ENCODE measurements at places on chromosomes 6 and 20.

DNA sequence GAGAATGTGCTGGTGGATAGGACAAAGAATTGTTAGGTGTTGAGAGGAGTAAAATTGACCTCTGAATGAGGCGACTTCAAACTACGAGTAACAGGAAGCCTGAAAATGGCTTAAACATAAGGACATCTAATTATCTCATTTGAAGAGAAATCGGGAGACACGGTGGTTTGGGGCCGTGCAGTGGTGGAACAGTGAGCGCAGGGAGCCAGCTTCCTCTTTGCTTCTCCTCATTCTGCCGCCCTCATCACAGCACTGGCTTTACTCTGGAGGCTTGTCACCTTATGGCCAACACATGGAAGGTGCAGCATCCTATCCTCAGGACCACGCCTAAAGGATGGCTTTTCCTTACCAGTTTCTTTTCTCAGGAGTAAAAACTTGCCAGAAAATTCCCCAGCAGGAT is 114.3 kb downstream of the B3GAT2 start:
- no peak for DNase-seq

DNA sequence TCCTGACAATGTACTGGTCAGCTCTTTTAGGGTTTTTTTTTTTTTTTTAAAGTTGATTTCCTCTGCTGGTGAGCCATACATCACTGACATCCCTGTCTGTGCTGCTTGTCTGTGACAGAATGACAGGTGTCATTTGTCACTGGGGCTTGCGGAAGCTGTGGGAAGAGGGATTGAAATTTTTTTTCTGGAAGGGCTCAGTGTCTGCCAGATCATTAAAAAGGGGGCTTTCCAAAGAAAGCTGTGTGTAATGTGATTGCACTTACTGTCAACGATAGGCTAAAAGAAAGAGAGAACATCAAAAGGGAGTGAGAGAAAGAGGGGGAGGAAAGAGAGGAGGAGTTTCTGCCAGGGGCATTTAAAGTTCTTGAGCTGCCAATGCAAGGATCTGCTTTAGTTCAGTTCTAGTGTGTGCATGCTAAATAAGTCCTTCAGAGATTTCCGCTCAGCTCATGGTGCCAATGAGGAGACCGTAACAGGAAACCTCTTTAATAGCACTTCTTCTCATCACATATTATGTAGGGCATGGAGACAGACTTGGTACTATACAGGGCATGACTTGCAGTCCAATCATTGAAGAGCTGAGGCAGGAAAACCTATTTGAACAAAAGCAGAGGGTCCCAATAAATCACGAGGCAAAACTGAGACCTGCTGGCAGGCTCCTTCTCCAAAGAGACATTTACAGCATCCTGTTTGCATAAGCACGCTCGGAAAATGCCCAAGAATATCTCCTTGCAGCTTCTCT is 177.2 kb downstream of the TSHZ2 start:
- DNase-seq = no peak

DNA sequence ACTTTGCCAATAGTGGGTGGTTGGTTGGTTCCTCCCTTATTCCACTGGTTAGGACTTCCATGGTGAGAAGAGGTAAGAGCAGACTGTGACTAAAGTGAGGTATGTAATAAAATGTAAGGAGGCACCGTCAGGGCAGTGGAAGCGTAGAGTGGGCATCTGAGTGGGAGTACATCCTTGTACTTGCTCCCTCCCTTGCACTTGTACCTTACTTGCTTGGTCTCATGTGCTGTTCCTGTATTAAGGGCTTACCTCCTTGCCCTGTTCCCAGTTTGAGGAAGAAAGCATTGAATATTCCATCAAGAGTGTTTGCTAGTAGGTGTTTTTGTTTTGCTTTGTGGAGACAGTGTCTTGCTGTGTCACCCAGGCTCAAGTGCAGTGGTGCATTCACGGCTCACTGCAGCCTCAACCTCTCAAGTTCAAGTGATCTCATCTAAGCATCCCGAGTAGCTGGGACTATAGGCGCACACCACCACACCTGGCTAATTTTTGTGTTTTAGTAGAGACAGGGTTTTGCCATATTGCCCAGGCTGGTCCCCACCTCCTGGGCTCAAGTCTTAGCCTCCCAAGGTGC is 25.5 kb downstream of the AMD1 start:
- DNase-seq = no peak

DNA sequence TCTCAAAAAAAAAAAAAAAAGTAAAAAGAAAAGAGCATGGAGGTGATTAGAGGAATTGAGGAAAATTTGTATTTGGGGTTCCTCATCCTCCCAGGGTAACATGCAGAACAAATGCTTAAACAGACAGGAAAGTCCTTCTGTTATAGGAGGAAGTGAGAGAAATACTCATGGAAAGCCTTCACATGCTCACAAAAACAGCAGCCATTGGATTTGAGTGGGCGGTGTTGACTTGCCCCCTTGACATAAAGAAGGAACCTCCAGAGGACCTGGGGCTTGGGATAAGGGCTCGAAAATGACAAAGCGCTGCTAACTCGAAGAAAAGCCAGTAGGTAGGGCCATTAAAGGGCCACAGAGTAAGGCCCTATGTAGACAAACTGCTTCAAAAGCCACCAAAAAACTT is 17.5 kb upstream of the SAMHD1 start:
- no peak for DNase-seq

- DNase-seq = no peak
These were observed 9.6 kb upstream of the TRIM31 start for GRCh38 chr6:30122515-30122914.

DNA sequence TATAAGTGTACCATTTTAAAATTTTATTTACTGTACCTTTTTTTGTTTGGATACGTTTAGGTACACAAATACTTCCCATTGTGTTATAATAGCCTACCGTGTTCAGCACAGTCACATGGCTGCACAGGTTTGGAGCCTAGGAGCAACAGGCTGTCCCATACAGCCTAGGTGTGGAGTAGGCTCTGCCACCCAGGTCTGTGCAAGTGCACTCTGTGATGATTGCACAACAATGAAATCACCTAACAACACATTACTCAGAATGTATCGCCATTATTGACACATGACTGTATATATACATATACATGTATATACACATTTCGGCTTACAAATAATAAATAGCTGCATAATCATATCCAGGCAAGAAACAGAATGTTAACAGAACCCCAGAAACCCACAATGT is 15.4 kb downstream of the SERAC1 start:
- DNase-seq = no peak

DNA sequence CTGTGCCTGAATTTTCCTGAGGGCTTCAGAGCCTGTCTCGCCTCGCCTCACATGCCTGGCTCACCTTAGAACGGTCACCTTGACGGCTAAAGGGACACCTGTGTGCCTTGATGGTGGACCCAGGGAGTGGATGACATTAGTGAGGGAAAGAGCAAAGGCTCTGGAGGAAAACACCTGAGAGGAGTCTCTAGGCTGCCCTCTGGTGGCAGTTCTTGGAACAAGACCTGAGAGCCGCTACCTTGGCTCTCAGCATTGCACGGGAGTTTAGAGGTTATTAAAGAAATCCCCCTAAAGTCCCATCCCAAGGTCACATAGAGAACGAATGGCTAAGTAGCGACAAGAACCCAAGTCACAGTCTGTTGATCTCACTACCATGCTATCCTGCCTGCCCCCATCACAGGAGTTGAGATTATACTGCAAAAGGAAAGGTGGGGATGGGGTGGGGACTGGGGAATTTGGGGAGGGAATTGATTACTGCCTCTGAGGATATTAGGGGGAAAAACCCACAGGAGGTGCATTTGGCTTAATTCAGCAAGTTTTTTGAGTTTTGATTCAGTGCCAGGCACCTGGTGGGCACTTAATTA is 7.9 kb upstream of the CDSN start:
- DNase-seq = peak; percentile 88

DNA sequence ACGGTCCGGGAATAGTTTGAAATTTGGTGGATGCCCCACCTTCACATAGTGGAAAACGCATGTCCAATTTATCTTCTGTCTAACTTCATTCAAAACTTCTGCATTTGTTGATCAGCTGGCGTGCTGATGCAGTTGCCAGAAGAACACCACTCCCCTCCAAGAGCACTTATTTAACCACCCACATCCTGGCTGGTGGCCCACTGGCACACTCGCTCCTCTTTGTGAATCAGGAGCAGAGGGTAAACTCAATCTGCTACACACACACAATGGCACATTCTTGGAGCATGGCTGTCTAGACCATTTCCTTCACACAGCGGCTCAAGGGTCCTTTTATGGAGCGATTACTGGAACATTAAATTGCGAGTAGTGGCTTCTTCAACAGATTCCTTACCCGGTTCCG is 55.1 kb upstream of the CEP162 start:
- DNase-seq = no peak

DNA sequence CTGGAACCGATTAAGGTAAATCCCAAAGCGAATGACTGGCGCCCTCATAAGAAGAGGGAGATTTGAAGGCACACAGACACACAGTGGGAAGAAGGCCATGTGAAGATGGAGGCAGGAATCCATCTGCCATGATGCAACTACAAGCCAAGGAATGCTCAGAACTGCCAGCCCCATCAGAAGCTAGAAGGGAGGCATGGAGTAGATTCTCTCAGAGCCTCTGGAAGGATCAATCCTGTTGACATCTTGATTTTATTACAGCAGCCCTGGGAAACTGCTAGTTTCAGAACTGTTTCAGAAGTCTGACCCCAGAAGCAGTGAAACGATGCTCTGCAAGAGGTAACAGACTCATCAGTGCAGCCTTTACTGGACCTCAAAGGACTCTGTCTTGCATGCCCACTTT is 103.5 kb upstream of the GPR6 start:
- no peak for DNase-seq

- DNase-seq = no peak
These were observed 9.9 kb downstream of the ATXN1 start for GRCh38 chr6:16751251-16751946.

DNA sequence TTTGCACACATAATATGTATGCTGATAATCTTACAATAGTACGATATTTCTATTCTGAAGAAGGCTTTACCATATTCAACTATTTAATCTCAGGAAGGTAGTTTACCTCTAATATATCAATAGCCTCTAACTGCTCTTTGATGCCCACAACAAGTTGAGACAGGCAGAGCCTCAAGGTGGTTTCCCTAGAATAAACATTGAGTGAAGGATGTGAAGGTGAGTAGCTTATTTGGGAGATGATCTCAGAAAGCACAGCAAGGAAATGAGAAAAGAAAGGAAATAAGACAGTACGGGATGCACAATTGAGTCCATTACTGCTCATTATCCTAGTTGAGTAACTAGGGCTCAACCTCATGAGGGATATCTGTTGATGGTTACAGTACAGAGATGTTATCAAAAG is 638.4 kb downstream of the MAFB start:
- DNase-seq = no peak

DNA sequence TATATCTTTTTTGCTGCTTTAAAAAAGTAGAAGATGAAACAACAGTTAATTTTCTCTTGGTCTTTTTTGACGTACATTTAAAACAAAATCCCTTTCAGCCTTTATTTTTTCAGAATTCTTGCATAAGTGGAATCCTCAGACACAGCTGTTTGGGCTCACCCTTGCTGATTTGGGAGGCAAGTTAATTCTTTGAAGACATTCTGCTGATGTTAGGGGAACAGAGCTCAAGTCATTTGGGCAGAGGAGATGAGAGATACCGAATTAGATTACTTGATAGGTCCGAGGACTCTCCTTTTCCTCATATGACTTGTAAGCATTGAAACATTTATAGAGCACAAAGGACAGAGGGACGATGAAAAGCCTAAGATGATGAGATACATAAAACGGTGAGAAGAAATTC is 567.9 kb upstream of the CITED2 start:
- no peak for DNase-seq

- DNase-seq = no peak
These were observed 6.5 kb downstream of the GZF1 start for GRCh38 chr20:23368316-23369071.

- DNase-seq = no peak
These were observed 305.5 kb downstream of the SLC35F1 start for GRCh38 chr6:118212451-118213173.

- no peak for DNase-seq
These were observed 8.9 kb upstream of the UBE2V1 start for GRCh38 chr20:50121858-50122271.

DNA sequence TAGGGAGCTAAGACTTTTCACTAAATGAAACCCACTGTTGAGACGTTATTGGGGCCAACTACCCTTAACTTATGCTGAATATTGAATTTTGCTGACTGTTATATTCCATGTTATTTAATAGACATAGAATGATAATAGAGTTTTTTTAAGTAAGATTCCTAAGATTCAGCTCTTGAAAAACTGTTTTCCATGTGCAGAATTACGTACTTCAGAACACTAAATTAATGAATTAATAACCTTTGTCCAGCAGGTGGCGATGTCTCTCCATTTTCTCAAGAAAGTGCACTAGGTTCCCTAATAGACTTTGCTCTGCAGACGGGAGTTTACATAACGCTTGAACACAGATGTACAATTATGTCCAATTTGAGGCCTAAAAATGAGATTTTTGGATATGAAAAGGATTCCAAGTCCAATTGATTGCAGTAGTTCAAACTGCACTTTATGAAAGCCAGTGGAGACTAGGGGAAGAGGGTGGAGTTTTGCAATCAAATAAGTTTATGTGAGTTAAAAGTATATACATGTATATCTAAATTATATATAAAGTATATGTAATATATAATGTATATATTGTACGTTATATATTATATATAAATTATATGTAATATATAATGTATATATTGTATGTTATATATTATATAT is 282.1 kb downstream of the UST start:
- DNase-seq = peak; percentile 81

DNA sequence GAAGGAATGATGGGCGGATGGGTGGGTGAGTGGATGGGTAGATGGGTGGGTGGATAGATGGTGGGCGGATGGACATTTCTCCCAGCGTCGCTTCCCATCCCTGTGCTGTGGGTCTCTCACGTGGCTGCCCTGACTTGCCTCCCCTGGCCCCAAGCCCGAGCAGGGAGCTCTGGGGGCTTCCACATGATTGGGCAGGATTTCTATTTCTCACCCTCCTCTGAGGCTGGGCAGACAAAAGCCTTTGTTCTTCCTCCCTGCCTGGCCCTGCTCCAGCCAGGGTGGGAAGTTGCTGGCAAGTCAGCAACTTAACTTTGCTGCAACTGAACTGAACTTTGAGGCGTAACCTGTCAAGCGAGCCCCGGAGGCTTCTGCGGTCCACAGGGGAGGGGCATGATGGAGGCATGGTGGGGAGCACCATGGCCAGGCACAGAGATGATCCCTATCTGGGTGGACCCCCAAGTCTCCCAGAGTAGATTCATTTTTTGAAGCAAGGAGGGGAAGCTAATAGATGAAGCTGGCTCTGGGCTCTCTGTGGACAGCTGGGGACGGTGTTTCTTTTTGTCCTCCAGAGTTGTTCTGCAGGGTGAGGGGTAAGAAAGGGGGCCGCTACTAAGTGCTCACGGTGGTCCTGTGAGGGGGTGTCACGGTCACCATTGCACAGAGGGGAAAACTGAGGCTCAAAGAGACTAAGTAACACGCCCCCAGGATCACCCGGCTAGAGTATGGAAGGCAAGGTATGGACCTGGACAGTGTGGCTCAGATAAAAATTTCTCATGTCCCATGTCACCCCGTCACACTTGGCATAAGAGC is 140.1 kb downstream of the CEBPB start:
- DNase-seq = peak; percentile 62
